ENCODE measurements at places on chromosomes 16 and 17.
A peak's percentile ranks its signal among the peaks of the same experiment; 100 is the strongest.

- no peak for DNase-seq
These were observed 97.8 kb downstream of the TMEM100 start for GRCh38 chr17:55624772-55625433.

- DNase-seq, result no peak
These were observed 7.7 kb upstream of the NPIPB2 start for GRCh38 chr16:11949527-11949926.

- DNase-seq, result no peak
These were observed 101.9 kb upstream of the COX10 start for GRCh38 chr17:13967416-13967815.

DNA sequence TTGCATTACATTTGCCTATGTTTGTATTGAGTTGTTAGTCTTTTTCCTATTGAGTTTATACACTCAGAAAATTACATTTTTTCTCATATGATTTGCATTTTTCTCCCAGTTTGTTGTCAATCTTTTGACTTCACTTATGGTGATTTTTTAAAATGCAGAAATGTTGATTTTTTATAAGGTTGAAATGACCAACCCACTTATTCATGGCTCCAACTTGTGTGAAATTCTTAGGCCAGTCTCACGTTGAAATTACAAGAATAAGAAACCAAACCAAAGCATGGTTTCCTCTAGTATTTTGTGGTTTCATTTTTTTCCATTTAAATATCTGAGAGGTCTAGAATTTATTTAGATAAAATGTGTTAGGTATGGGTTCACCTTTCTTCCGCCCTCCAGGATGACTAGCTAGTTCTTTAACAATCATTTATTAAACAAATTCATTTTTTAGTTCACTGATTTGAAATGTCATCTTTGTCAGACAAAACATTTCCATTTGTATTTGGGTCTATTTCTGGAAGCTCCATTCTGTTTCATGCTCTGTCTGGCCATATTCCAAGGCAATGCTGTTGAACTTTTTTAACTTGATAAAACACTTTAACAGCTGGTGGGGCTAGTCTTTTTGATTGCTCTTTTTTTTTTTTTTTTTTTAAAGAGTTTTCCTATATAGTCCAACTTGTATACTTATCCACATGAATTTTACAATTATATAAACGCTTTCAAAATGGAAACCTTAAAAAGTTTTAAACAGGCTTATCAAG, 40.0 kb downstream of the FAM20A start:
- DNase-seq, result no peak

- no peak for DNase-seq
These were observed 1.6 kb downstream of the GLG1 start for GRCh38 chr16:74605332-74605731.

DNA sequence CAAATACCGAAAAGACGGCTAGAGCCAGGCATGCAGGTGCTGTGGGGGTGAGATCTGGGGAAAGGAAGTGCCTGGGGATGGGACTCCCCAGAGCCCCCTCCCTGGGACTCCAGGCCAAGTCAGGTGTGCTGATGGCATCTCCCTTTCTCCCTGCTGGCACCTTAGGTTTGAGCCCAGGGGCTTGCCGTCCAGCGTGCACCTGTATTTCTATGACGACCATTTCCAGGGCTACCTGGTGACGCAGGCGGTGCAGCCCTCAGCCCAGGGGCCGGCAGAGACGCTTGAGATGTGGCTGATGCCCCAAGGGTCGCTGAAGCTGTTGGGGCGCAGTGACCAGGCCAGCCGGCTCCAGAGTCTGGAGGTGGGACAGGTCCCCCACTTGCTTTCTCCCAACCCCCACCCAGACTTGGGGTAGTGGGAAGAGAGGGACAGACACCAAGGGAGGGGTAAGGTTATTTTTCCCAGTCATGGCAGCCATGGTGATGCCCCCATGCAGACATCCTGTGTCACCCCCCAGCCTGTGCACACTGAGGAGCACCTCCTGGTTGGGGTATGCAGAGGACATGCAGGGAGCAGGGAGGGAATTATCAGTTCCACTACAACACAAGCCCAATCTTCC, 11.1 kb downstream of the XYLT2 start:
- no peak for DNase-seq

DNA sequence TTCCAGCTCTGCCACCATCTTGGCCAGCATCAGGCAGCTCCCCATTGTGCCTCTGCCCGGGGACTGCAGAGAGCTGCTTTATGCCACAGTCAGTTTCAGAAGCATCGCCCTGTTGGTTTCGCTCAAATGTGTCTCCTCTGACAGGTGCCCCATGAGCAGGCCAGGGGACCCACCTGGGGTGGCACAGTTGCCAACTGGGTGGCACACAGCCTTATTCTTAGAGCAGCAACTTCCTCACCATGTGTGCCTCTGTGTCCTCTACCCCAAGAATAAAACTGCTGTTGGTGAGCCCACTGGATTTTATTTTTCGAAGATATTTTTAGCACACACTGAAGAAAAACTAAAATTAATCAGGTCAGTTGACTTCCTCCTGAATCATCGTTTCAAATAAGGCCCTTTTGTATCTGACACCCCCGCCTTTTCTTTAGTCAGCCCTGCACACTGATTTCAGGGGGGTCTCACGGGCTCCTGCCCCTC, 44.9 kb upstream of the CACNG5 start:
- DNase-seq, result no peak

GRCh38 chr16:4387781-4388180, 16.1 kb downstream of the VASN start:
- no peak for DNase-seq

- no peak for DNase-seq
These were observed 57.0 kb upstream of the KIFC3 start for GRCh38 chr16:57859331-57859730.

DNA sequence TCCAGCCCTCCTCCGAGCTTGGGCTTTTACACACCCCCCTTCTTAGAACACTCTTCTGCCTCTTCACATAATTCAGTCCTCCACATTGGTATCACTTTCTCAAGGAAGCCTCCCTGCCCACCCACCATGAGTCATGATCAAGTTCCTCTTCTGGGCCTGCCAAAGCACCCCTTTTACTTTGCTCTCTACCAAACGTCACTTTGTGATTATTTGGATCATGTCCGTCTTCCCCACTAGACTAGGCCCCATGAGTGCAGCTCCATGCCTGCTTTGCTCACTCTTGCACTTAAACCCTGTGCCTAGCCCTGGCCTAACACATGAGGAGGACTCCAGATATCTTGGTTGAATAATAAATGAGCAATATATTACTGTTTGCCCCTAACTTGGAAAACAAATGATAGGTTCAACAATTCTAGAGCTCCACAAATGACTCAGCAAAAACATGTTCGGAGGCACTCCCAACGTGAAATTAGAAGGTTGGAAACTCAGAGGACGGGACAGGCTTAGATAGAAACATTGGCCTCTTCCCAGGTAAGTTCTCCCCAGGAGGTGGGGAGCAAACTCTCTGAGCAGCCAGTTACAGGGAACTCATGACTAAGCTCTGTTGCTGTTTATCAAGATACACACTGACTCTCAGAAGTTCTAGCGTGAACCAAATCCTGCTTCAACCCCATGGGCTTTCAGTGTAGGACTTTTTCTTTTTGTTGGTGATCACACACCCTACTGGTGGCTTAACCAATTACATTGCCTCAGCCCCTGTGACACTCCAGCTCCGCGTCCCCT, 28.3 kb downstream of the G6PC1 start:
- peak; percentile 73 for DNase-seq

GRCh38 chr16:68478526-68479250, 30.4 kb upstream of the SMPD3 start:
- peak; percentile 10 for DNase-seq

- no peak for DNase-seq
These were observed 266.7 kb downstream of the SOX9 start for GRCh38 chr17:72387487-72387886.

DNA sequence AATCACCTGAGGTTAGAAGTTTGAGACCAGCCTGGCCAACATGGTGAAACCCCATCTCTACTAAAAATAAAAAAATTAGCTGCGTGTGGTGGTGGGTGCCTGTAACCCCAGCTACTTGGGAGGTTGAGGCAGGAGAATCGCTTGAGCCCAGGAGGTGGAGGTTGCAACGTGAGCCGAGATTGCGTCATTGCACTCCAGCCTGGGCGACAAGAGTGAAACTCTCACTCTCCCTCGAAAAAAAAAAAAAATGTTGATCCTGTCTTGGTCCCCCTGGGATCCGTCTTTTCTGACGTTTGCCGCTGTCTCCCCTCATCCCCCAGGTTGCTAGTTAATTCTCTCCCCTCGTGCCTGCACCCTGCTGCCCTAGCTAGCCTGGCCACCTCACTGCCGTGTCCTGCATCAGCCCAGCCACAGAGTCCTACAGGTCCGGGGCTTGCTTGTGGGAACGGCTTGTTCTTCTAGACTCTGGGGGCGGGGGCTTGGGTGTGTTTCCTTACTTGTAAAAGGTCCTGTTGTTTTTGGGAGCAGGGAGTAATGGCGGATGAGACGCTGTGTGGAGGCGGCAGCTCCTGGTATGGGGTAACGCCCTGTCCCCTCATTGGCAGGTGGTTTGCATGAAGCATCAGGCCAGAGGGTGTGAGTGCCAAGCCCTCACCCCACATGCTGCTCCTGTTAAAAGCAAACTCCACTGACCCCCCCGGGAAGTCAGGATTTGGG, 44.6 kb downstream of the PGS1 start:
- no peak for DNase-seq

- no peak for DNase-seq
These were observed 172.5 kb downstream of the RPTOR start for GRCh38 chr17:80716986-80717719.

DNA sequence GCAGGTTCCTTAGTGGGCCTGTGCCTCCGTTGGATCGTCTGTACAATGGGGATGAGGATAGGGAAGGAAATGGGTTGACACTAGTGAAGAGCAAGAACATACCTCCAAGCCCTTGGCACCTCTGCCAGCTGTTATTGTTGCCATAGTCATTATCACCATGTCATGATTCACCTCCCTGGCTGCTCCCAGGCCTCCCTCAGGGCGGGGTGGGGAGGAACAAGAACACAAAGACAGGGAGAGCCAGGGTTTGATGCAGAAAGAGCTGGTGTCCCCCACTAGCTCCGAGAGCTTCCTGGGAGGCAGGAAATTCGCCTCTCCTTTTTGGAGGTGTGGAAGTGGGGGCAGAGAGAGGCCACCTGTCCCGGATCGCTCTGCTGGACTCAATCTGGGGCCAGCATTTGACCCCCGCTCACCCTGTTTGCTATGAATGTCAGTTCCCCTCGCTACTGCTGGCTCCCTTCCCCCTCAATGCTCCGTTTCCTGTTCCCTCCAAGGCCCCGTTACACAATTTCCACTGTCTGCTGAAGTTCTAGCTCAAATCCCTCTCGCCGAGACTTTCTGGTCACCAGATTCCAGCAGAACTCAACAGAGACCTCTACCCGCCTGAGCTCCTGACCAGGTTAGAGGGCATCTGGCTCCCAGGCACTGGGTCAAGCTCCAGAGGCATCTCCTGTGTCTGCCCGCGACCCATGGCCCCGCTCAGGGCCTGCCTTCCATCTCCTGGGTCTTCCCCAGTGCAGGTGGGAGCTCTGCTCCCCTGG, 9.1 kb downstream of the TIMP2 start:
- peak; percentile 85 for DNase-seq

DNA sequence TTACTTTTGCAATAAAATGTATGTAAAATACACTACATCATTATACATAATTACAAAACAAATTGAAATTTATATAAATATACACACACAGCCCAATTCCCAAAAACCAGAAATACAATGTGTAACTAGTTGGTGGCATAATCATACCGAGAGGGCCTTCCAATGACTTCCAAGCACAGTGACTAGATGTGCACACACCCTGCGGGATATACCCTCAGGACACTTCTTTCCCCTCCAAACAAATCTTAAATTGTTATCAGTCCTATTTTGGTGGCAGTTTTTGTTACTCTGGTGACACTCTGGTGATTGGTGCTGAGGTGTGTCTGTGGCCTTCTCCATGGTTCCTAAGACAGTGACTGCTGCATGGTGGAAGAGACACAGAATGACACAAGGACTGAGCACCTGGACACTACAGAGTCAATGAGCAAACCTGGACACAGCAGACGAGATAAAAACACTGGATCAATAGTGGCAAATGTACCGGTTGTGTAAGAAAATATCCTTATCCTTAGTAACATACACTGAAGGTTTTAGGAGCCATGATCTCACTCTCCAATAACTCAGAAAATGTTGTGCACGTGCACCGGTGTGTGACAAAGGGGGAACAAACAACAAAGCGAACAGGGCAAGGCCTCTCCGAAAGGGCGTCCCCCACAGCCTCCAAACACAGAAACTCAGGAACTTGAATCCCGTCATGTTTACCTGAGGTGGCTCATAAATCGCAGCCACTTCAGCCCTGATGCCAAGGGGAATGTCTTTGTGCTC, 32.9 kb downstream of the NPLOC4 start:
- no peak for DNase-seq

- peak; percentile 8 for DNase-seq
These were observed 15.9 kb upstream of the FBXO47 start for GRCh38 chr17:38982858-38983746.

- no peak for DNase-seq
These were observed 9.3 kb upstream of the USP7 start for GRCh38 chr16:8972843-8973586.

- DNase-seq, result no peak
These were observed 3.9 kb downstream of the KRT12 start for GRCh38 chr17:40862985-40863733.

GRCh38 chr16:67283039-67283825, 3.9 kb downstream of the PLEKHG4 start:
- DNase-seq, result no peak

DNA sequence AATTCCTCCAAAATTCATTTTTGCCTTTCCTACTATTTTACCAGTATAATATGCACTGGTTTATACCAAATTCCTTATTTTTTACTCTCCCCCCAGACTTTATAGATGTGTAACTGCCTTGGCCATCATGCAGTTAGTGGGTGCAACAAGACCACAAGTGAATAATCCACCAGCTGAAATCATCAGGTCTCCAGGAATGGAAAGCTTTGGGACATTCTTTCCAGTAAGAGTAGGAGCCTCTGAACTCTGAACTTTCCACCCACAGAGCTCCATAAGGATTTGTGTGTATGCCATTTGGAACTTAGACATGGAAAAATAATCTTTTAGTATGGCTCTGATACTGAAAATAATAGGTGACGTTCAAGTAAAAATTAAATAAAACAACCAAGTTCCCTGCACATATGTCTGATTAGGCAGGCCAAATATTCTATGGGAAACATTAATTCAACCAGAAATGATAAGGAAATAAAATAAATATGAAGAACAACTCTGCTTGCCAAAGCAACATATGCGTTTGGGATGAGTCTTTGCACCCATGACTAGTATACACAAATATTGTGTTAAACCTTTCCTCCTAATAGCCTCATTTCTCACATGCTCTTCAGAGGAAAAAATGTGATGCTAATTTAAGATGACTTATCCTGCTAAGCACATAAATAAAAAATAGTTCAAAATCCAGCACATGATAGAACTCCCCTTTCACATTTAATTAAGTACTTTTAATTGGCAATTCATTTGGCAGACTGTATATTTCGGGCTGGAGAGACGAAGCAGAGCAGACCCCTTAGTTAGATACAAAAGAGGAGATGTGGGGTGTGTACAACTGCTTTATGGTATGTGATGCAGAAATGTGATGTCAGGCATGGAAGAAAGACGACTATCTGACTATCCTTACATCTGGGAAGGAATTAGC, 11.6 kb upstream of the LYRM9 start:
- DNase-seq, result no peak

All from GF-D8 (cell line).